Epithelial cell of proximal tubule (primary cell): ENCODE measurements at places on chromosomes 11 and 22. TPM values are rescaled to one million over a fixed set of nuclear protein-coding genes. Genes with fewer than 3 reads are reported as not detected.

- no peak for DNase-seq
These were observed 644 bp downstream of the SPTY2D1 start for GRCh38 chr11:18633256-18634139.

- DNase-seq, result no peak
These were observed 578 bp upstream of the NUP160 start for GRCh38 chr11:47848700-47849155.

GRCh38 chr11:113168354-113169342 lies 145.7 kb upstream of the TTC12 start:
- no peak for DNase-seq

GRCh38 chr22:32661737-32662586 lies 139.5 kb upstream of the TIMP3 start:
- no peak for DNase-seq

DNA sequence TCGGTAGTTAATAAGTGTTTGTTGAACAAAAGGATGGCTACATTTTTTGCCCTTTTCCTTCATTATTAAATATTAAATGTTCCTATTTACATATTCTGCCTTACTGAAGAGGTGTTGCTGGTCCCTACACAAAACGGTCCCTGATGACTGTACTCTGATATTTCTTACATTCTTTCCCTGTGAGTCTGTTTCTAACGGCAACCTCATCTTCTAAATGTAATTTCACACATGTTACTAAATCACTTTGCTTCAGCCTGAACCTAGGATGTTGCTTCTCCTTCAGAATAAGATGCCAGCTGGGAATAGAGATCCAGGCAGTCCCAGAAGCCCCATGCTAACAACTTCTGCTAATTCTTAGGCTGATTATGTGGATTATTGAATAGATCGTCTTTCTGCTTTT lies 50.3 kb downstream of the SPON1 start:
- DNase-seq, result no peak

DNA sequence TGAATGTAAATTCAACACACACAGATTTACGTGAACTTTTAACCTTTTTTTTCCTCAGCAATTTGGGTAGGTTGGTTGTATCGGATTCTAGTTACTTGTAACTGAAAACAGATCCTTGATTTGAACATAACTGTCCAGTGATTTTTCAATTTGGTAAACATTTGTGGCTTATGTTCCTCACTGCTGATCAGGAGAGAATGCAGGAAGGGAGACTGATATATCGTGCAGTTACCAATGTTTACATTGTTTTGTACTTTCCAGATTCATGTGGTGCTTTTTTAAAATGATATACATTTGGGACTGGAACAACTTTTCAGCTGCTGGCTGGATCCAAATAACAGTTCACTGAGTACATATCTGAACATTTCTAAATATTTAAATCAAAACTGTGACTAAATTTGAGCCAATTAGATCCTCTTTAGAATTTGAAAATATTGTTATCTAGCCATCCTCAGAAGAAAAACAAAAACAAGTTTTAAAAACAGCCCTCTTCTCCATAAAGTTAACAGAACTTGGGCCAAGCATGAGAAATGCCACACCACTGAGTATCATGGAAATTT lies 84.3 kb upstream of the MTMR2 start:
- DNase-seq, result no peak

The PAX6 gene
- total RNA-seq, result 0.36 TPM in 1 of 2 replicates, not detected in the other
